Cortex of kidney (tissue), 1 donor: ENCODE measurements at places on chromosomes 2 and 18.

DNA sequence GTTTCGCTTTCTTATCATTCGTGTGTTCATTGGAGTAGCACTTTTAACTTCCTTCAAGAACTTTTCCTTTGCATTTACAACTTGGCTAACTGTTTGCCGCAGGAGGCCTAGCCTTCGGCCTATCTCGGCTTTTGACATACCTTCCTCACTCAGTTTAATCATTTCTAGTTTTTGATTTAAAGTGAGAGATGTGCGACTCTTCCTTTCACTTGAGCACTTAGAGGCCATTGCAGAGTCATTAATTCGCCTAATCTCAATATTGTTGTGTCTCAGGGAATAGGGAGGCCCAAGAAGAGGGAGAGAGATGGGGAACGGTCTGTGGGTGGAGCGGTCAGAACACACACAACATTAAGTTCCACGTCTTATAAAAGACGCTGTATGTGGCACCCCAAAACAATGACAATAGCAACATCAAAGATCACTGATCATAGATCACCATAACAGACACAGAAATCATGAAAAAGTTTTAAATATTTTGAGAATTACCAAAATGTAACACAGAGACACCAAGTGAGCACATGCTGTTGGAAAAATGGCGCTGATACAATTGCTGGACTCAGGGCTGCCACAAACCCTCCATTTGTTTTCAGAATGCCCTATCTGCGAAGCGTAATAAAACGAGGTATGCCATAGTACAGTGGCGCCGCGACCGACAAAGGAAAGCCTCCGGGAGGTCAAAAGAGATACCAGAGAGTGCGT is 553 bp downstream of the TIGD1 start:
- no peak for DNase-seq

- no peak for DNase-seq
Observed at GRCh38 chr2:230865307-230865765, 594 bp downstream of the ITM2C start.

- no peak for DNase-seq
Observed at GRCh38 chr2:36380624-36381481, 25.3 kb downstream of the CRIM1 start.

GRCh38 chr2:179024445-179024844 is 25.5 kb downstream of the CCDC141 start:
- no peak for DNase-seq

- DNase-seq, result no peak
Observed at GRCh38 chr2:9238591-9239326, 32.1 kb downstream of the ASAP2 start.

GRCh38 chr2:102060047-102060446 is 68.3 kb downstream of the IL1R2 start:
- DNase-seq, result no peak

- no peak for DNase-seq
Observed at GRCh38 chr2:42076357-42077225, 28.8 kb downstream of the PKDCC start.

GRCh38 chr2:200863782-200864175 is 679 bp downstream of the CLK1 start:
- DNase-seq, result no peak

DNA sequence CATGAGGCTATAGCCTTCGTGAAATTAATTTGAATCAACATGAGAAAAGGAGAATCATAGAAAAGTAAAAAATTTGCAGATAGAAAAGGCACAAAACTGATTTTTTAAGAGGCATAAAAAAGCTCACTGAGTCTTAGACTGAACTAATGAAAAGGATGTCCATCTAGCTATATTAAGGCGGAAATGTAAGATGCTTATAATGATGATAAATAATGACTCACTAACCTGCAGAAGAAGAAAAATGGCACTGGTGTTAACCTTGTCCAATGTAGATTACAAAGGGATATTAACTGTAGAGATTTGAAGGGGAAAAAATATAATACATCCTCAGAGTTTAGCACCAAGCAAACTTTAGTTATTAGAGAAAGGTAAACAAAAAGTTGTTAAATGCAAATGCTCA is 1098.0 kb upstream of the DDX18 start:
- no peak for DNase-seq

DNA sequence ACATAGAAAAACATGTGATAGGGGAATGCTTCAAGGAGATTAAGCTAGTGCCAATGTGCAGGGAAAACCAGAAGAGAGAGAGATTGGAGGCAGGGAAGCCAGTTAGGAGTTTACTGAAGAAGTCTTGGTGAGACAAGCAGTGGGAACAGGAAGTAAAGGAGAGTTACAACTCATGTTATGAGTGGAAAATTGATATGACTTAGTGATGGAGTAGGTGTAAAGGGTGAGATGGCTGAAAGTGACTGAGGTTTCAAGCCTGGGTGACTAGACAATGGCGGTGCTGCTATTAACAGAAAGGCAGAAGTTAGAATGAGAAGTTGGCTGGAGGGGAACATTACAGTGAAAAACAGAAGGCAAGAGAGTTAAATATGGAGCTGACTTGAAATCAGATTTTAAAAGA is 16.5 kb downstream of the DOK1 start:
- no peak for DNase-seq

DNA sequence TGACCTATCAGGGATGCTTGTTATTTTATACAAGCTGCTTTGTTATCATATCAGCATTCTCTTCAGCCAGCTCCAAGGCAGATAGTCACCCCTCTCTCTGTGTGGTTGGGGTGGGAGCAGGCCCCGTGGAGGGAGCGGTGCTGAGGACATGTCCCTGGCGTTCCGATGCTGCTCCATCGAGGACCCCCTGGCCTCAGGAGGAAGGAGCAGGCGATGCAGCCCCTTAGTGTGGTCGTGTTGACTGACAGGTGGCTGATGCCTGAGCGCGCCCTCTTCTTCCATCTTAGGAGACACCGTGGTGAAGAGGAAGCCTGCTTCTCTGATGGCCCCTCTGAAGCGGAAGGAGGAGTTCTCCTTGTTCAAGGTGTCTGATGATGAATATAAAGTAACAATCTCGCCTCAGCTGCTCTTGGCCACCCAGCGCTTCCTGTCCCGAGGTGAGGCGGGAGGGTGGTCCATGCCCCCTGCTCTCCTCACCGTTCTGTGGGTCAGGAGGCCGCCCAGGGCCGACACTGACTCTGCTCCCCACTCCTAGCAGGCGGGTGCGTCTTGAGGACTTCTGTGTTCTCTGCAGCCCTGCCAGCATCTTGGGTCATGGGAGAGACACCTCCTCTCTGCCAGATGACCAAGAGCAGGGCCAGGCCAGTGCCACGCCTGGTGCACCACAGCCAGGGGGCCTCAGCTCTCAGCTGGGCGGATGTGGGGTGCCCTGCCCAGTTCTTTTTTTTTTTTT is 10.6 kb downstream of the CNNM3 start:
- no peak for DNase-seq

DNA sequence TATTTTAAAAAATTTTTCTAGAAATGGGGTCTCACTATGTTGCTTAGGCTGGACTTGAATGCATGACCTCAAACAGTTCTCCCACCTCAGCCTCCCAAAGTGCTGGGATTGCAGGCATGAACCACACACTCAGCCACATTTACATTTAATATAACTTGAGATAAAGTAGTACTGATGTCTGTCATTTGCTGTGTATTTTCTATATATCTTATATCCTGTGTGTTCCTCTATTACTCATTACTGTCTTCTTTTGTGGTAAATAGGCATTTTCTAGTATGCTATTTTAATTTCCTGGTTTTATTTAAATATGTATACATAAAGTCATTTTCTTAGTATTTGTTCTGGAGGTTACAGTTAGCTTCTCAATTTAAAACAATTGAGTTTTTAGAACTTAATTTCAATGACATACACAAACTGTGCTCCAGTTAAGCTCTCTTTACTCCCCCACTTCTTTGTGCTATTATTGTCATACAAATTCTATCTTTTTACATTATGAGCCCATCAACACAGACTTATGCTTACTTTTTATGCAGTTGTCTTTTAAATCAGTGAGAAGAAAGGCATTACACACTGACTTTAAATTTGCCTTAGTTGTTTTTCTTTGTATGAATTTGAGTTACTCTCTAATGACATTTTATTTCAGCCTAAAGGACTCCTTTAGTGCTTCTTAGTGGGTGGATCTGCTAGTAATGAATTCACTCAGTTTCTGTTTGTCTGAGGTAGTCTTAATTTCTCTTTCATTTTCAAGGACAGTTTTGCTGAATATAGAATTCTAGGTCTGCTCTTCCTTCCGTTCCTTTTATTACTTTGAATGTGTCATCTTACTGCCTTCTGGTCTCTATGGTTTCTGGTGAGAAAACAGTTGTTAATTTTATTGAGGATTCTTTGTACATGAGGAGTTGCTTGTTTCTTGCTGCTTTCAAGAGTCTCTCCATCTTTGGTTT is 6.2 kb upstream of the INPP4A start:
- no peak for DNase-seq

- no peak for DNase-seq
Observed at GRCh38 chr18:76958692-76959341, 136.5 kb downstream of the ZNF236 start.

DNA sequence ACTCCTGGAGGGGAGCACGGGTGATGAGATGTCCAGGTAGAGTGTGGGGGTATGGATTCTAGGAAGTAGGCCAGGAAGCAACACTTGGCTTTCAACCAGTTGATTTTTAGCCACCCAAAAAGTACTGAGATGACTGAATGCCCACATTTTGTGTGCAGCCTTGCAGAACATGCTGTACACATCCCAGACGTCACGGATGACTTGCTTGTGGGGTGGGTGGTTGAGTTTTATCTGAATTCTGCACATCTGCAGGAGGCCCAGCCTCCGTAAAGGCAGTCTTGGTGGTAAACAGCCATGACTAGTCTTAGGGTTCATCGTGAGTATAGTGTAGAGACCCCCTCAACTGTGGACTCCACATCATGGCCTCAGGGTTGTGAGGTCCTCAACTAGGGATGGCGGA is 53.3 kb upstream of the CCDC195 start:
- no peak for DNase-seq

DNA sequence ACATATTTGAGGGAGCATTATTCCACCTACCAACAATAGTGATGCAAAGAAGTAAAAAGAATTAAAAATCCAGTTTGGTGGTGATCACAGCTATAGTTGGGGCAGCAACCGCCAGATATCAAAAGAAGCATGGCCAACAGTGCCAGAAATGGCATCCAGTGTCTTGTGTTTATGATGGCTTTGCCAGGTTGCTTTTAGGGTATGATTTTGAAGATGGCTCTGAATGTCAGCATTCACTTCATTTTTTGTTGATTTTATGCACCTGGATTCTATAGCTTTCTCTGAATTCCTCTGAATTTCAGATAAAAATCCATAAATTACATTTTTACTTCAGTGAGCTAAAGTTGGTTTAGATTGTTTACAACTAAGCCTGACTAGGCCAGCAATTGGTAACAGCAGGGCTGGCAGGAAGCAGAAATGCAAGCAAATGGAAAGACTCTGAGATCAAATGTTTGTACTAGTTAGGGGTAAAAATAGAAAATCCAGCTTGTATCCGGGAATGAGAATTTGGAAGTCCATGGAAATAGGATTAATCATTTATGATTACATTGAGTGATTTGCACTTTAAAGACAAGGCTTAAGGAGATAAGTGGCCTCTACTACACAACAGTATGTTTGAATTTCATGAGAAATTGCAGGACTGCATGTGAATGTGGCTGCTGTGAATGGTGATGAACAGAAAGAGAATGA is 40.4 kb downstream of the COL3A1 start:
- no peak for DNase-seq

DNA sequence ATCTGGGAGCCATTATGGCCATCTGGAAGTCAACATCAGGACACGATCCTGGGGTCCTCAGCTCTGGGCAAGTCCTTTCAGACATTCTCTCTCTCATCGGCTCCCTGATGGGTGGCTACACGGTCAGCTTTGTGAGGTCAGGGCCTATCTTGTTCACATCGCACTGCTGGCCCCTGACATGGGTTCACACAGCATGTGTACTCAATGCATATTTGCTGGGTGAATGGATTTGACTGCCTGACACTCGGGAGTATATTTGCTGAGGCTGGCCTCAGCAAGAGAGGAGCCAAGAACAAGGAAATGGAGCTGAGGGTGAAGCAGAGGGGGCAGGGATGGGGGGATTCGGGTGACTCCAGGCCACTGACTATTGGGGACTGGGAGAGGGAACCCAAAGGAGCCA is 50.5 kb downstream of the SLC4A5 start:
- DNase-seq, result no peak

DNA sequence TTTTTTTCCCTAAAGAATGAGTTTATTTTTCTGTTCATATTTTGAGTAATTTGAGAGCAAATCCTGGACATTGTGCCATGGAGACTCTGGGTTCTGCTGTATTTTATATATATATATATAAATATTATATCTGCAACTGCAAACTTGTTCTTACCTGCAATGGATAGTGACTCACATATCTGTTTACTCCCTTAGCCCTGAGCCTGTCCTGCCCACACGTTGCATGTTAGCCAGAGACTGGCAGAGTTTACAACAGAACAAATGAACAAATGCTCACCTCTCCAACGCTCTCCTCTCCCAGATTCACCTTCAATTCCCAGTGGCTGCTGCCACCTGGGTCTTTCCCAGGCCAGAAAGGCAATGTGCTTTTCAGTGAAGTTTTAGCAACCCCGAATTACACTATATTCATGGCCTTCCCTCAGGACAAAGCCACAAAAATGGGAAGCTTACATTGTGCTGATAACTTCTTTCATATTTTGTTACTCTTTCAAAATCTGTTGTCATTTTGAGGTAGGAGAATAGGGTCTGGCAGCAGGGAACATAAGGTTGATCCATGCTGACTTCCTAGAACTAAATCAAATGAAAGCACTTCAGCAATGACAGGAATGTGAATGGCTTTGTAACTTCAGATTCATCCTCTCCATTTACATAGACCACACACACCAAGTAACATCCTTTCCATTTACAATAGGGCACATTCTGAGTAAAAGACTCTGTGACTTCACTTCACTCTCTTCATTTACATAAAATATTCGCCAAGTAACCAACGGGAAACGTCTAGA is 105.4 kb upstream of the FAM110C start:
- DNase-seq, result no peak

- no peak for DNase-seq
Observed at GRCh38 chr2:152078662-152079061, 20.2 kb downstream of the CACNB4 start.

DNA sequence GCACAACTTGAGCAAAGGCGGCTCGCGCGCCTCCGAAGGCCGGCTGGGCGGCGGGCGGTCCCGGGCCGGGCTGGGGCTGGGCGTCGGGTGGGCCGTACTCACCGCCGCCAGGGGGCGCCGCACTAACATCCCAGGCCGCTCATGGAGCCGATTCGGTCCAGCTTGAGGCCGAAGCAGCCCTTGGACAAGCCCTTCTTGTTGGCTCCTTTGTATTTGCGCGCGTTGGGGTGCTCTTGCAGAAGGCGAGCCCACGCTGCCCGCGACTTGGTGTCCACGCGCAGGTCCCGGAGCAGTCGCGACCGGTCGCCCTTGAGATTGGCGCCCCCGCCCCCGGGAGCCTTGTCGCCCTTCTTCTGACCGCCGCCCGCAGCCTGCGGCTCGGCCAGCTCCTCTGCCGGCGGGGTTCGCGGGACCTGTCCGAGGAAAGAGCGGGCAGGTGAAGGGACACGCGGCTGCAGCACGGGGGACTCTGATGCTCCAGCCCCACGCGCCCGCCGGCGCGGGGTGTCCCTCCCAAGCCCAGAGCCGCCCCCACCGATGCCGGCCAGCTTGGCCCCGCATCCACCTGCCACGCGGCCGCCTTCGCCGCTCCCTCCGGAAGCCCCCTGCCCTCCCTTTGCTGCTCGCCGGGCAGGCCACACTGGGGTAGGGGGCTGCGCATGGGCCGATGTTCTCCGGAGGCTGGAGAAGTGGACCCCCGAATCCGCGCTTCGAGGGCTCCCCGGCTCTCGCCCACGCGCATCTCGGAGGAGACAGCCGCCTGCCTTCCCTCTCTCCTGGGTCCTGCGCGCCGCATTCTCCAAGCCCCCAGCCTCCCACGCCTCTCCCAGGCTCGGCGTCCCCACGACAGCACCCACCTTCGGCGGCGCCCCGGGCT is 655 bp downstream of the NPPC start:
- DNase-seq, result peak; percentile 21

GRCh38 chr2:167607211-167607610 is 640.2 kb downstream of the STK39 start:
- no peak for DNase-seq
